ENCODE measurements at places on chromosomes 13 and 19.
A peak's percentile ranks its signal among the peaks of the same experiment; 100 is the strongest.

DNA sequence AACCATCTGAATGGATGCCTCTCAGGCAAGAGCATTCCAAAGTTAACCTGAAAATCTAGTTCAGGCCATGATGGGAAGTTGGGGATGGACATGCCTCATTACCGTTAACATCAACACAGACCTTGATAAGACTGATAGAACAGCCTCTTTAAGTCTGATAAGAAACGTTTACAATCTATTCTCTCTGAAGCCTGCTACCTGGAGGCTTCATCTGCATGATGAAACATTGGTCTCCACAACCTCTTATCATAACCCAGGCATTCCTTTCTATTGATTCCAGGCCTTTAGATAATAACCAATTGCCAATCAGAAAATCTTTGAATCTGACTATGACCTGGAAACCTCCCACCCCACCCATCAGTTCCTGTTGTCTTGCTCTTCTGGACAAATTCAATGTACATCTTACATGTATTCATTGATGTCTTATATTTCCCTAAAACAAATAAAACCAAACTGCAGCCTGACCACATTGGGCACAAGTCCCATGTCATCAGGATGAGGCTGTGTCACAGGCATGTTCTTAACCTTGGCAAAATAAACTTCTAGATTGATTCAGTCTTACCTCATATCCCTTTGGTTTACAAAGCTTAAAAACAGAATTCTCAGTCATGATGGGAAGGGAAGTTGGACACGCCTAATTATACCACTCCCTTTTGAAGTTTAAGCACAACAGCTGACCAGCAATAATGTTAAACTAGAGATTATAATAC lies 843.8 kb upstream of the SPRY2 start:
- no peak for DNase-seq

- DNase-seq = peak; percentile 48
Measured at GRCh38 chr13:102394158-102395053, 7.4 kb downstream of the FGF14 start.

DNA sequence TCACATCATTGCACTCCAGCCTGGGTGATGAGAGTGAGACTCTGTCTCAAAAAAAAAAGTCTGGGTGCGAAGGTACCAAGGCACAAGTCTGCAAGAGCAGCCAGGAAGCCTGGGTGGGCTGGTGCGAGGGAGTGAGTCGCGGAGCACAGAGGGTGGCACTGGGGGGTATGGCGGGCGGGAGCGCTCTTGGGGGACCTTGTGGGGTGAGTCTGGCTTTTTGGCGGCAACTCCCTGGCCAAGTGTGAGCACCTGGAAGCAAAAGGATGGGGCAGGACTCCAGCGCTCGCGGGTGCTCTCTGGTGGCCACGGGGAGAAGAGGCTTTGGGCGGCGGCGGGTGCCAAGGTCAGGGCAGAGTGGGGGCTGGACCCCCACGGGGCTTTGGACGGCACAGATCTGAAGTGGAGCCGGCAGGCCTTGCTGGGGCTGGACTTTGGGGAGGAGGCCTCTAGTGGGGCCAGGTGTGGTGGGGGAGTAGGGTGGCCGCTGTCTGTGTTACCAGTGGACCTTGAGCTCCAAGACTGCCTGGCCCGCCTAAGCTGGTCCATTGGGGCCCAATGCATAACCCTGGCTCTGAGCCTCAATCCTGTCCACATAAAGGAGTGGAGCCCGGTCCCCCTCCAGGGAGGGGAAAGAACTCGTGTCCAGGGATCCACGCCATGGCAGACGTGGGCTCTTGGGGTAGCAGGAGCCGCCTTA lies 1.6 kb downstream of the P2RY11 start:
- DNase-seq = no peak

- DNase-seq = no peak
Measured at GRCh38 chr19:54317108-54317964, 4.4 kb upstream of the LILRA5 start.

DNA sequence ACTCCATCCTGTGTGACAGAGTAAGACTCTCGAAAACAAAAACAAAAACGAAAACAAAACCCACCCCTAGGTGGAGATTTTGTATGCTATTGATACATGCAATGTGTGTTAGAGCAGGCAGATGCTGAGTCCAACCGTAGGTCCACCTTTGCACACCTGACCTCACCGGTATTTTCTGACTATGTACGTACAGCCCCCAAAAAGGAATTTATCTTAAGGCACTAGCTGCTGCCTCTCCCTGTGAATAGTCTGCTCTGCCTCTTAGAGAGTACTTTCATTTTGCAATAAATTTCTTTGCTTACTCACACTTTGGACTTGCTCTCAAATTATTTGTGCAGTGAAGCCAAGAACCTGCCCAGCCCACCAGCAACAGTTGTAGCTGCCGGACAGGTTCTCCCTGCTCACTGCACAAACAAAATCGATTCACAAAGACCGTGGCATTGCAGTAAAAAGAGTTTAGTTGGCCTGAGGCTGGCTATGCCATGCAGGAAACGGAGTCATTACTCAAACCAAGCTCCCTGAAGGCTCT lies 8.2 kb upstream of the ZNF77 start:
- peak; percentile 77 for DNase-seq
